ENCODE measurements at places on chromosomes 6 and 20.

DNA sequence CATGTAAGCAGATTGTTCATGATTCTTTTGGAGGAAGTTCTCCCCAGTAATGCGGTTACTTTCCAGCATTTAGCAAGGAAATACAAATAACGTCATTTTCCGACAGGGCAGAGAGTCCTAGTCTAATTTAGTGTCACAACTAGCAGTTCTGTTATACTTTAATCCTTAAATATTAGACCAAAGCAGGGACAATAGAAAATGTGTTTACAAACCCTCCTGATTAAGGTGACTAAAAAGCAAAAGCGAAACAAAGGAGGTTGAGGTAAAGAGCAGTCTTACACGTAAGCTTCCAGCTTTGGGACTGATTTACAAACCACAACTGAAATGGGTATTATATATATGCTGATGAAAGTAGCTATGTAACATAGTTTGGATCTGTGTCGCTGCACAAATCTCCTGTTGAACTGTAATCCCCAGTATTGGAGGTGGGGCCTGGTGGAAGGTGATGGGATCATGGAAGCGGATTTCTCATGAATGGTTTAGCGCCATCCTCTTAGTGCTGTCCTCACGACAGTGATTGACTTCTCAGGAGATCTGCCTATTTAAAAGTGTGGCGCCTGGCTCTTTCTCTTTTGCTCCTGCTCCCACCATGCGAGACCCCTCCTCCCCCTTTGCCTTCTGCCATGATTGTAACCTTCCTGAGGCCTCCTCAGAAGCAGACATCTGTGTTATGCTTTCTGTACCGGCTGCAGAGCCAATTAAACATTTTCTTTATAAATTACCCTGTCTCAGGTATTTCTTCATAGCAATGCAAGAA is 81.9 kb downstream of the PLCB1 start:
- DNase-seq: no peak

DNA sequence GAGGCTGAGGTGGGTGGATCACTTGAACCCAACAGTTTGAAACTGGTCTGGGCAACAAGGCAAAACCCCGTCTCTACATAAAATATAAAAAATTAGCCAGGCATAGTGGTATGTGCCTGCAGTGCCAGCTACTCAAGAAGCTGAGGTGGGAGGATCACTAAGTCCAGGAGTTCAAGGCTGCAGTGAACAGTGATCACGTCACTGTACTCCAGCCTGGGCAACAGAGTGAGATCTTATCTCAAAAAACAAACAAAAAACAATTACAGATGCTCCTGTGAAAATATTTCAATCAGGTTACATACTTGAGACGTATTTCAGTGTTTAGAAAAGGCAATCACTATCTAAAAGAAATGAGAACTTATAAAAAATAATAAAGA is 33.8 kb downstream of the RANBP9 start:
- DNase-seq: no peak

DNA sequence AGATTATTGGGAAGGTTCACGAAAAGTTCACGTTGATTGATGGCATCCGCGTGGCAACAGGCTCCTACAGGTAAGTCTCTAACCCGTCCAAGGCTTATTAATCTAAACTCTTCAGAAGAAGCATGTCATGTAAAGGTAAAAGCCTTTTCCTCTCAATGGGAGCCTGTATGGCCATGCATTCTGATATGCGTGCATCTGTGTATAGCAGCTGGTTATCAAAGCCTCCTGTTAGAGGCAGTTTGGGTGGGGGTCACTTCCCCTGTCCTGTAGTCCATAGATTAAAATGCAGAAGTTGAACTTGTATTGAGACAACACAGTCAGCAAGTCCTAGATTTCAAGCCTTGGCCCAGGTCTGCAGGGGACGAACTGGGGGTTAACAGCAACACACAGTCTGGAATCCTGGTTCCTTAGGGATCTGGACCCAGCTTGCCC is 14.2 kb upstream of the DHX35 start:
- DNase-seq: no peak

DNA sequence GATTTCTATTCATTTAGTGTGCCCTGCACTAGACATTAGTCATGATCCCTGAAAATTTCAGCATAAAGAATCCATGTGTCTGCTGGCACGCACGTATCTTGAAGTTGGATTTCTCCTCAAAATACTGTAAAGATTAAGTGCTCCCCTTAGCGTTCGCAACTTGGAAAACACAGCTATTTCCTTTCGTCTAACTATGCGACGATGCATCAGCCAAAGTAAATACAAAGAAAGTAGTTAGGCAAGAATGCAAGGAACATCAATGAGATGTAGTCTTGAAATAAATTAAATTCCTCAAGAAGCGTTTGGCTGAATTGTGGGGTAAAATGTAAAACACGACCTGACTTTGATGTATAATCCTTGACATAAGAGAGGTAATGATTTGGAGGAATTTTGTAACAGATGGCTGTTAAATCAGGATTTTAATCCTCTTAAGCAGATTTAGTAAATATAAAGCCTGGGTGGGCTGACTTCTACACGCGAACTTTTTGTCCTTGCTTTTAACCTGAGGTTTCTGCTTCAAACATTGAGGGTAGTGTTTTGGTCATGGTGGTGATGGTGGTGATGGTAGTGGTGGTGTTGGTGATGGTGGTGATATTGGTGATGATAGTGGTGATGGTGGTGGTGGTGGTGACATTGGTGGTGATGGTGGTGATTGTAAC is 88.2 kb downstream of the FOXF2 start:
- DNase-seq: no peak

- no peak for DNase-seq
Measured at GRCh38 chr6:12923644-12924235, 207.2 kb downstream of the PHACTR1 start.

GRCh38 chr6:105994118-105994590 is 92.0 kb upstream of the PRDM1 start:
- DNase-seq: no peak

- peak; percentile 75 for DNase-seq
Measured at GRCh38 chr20:5220321-5221060, 93.7 kb downstream of the CDS2 start.

DNA sequence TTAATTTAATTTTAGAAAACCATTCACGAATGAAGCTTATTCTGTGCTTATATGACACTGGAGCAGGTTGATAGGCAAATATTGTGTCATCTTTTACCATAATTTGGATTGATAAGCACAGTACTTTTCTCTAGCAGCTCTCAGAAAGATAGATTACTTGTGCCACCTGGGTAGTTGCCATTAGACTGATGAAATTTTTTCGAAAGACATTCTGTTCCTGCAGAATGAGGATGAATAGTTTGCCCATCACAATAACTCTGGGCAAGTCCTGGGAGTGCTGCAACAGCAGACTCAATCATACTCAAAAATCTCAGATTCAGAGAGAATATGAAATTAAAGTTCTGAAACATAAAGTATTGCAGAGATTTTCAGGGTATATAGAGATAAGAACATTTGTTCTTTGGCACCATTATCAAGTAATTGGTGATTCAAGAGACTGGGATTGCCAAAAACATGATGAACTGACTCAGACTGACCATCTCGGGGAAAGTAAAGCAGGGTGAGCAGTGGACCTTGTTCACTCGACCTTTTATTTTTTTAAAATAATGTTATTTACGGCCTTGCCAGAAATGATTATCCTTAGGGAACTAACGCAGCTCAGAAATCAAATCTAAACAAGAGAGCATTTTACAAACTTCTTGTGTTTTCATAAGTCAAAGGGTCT is 65.8 kb upstream of the PTCHD4 start:
- no peak for DNase-seq

GRCh38 chr6:116616737-116617053 is 416 bp downstream of the RSPH4A start:
- no peak for DNase-seq

DNA sequence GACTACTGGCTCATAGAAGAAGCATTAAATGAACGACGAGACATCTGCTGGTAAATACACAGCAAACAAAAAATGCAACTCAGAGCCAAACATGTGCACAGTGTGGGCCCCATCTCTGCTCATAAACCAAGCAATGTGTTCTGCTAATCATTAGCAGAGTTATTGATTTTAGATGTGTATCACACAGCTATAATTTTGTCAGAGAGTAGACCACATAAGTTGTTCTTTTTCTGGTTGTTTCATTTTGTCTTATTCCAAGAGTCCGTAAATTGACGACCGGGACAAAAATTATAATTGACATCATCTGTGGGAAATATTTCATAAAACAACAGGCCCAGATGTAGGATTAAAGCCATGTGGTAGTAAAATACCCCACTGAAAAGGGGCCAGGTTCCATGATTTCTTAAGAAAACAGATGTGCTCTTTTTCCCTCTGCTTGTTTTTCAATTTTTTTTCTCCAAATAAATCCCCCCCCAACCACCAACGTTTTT is 423.6 kb downstream of the HAO1 start:
- DNase-seq: no peak

- DNase-seq: no peak
Measured at GRCh38 chr6:9140951-9141460, 705.7 kb upstream of the SLC35B3 start.

GRCh38 chr20:63734946-63735858 is 1.3 kb upstream of the LIME1 start:
- DNase-seq: no peak

GRCh38 chr6:56335726-56336125 is 88.3 kb upstream of the COL21A1 start:
- DNase-seq: peak; percentile 8

GRCh38 chr6:132300323-132300949 is 100.8 kb downstream of the MOXD1 start:
- DNase-seq: peak; percentile 70

DNA sequence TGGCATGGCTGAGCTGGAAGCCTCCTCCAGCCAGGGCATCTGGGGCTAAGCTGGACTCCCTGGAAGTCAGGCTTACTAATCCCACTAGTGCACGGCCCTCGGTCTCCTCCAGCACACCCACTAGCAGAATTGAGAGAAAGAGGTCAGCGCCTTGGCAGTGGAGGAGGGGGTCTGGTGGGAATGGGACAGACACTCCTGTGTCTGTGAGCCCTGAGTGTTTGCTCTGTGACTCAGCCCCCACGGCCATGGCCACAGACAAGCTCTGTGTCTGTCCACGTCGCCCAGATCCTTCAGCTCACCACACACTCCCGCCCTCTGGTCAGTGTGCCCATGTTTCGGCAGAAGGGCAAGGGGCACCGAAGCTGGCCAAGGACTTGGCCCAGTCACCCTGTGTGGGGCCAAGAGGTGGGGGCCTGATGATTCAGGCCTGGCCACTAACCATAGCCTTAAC is 8.8 kb downstream of the MDFI start:
- no peak for DNase-seq

DNA sequence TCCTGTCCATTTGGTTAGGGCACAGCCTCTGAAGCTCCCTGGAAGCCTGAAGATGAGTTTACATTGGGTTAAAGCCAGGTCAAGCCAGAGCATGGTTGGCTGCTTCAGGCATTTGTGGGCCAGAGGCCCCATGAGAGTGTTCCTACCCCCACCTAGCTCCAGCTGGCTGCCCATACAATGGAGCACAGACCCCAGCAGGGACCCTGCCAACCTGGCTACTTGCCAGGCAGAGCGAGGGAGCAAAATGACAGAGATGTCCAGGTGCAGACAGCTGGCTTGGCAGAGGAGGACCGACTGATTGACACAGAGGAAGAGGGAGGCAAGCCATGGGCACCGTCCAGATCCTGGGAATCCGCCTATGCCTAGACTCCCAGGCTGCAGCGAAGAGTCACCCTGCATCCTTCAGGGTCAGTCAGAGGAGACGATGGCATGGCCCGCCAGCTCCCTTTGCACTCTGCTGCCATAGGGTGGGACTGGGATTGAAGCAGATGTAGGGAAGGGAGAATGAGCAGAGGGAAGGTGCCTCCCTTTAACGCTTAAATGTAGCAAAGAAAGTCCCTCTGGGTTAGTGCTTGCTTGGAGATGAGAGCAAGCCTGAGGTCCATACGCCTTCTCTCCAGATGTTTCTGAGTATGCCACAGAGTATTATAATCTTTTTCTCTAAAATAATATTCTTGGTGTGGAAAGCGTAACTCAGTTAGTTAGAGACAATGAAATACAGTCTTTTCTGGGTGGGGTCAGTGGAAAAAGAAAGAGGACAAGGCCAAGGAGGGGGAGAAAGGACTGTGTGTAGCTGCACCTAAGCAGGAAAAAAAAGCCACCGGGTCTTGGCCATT is 77.6 kb upstream of the FYN start:
- no peak for DNase-seq

- DNase-seq: no peak
Measured at GRCh38 chr20:13342469-13343242, 121.6 kb downstream of the ISM1 start.

GRCh38 chr6:34645627-34646026 is 50.9 kb downstream of the ILRUN start:
- DNase-seq: no peak

DNA sequence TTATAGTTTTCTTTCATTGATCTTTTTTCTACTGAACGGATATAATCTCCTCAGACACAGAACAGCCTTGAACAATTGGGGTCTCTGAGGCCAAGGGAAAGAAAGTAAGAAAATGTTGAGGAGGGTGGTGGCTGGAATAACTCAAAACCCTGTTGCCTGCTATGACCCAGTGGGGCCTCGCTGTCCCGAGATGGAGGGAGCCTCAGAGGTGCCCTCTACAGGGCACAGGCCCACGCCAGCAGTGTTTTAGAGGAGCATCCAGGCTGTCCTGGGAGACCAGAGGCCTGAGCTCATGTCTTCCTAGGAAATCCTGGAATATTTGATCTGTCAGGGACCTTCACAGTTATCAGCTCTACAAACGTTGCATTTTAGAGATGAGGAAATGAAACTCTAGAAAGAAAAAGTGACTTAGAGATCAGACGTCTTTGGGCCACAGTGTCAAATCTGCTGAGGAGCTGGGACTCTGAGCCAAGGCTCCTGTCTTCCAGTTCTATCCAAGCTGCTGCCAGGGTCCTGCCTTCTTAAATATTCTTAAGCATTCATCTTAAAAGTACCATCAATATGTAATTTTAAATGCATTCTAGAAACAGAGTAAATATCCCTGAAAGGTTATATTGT is 26.3 kb downstream of the ALDH5A1 start:
- peak; percentile 78 for DNase-seq

DNA sequence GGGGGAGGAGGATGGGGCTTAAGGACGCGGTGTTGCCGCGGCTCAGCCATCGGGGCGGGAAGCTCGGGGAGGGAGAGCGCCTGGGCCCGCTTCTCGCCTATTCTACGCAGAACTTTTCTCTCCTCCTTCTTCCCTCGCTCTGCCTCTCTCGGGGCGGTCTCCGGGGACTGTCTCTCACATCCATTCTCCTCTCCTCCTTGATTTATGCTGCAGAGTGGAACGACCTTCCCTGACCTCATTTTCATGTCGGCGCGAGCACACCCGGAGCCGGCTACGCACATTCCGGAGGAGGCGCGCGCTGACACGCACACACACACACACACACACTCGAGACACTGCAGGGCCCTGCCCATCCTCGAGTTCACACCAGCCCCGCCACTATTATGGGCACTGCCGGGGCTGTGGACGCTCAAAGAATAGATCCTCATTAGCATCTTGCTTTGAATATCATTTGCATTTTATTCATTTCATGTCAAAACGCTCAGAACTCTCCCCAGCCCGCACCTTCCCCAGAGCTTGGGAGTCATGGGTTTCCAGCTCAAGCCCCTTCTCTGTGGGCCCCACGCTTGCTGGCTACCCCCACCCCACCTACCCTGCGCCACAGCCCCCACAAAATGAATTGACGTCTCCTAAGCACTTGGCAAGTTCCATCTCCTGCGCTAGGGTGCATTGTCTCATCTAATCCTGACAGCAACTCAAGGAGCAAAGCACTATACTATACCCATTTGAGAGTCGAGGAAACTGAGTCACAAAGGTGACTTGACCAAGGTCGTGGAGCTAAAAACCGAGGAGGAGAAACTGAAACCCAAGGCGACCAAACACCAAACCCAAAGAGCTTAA is 36.8 kb downstream of the NCR2 start:
- DNase-seq: no peak

GRCh38 chr6:17415321-17415720 is 21.9 kb downstream of the CAP2 start:
- no peak for DNase-seq
